Stimulated activated CD8-positive, alpha-beta memory T cell treated with anti-CD3 and anti-CD28 coated beads, Interleukin-2, amount 100 ng/mL, for 1 hour (primary cell): ENCODE measurements at places on chromosomes 13 and 19.

DNA sequence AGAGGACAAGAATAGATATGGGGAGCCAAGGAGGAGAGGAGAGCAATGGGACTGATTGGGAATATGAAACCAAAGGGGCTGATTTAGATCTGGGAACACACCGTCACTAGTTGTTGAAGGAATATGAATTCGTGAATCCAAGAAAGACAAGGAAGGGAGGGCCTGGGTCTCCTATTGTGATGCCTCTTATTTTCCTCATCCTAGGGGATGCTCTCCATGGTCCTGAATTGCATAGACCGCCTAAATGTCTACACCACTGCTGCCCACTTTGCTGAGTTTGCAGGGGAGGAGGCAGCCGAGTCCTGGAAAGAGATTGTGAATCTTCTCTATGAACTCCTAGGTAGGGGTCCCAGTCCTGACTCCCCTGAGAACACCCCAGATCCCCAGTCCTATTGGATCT is 21.5 kb downstream of the RYR1 start:
- no peak for DNase-seq

DNA sequence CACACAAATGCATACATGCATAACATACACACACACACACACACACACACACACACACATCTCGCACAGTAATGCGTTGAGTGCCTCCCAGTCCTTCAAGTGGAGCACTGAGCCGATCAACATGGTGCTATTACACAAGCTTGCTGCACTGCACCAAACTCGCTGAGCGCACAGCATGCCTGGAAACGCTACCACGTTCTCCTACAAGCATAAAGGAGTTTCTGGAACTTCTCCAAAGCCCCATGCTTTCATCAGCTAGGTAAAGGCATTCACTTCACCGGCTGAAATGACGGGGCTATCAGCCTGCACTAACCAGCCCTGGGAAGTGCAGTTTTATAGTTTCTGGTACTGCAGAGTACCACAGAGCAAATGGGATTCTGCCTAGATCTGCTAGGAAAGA is 92.7 kb downstream of the FGF14 start:
- no peak for DNase-seq

GRCh38 chr13:99135591-99135990 is 65.1 kb upstream of the UBAC2 start:
- no peak for DNase-seq

GRCh38 chr19:50187937-50188336 is 15.5 kb upstream of the MYH14 start:
- no peak for DNase-seq

GRCh38 chr13:62837895-62838294 is 1422.2 kb upstream of the PCDH20 start:
- DNase-seq, result no peak

DNA sequence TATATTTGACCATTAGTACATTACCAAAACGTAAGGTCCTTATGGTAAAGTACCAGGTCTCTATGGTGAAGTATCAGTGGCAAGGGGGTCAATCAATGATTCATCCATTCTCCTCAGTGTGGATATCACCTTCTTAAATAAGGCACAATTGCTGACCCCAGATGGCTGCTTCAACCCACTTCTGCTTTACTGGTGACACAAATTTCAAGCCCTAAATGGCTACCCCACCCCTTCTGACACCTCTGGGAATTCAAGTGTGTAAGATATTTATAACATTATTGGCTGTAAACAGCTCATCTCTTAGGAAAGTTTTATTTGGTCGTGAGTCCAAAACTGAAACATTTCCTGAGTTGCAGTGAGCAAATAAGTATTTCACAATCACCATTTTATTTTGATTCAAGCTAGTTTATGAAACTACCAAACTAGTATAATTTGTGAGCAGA is 7.9 kb upstream of the WBP4 start:
- no peak for DNase-seq

- DNase-seq, result no peak
These were observed 205.1 kb downstream of the NUFIP1 start for GRCh38 chr13:44783994-44784707.

GRCh38 chr19:30046522-30046921 is 104.5 kb downstream of the URI1 start:
- no peak for DNase-seq

DNA sequence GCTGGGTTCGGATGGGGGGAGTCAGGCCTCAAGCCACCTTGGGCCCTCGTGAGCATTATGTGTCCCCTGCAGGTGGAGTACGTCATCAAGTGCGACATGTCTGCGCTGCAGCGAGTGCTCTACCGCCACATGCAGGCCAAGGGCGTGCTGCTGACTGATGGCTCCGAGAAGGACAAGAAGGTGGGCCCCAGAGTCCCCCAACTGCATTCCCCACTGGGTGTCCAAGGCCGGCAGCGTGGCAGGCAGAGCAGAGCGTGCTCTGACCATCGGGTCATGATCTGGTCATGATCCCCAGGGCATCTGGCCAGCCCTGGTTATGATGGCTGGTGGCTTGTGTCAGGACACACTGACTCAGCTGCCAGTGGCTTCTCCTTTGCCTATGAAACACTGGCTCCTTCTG is 63.4 kb downstream of the SMARCA4 start:
- DNase-seq, result no peak

- no peak for DNase-seq
These were observed 40.5 kb upstream of the CEACAM8 start for GRCh38 chr19:42635233-42635539.

GRCh38 chr13:43058318-43058674 is 34.9 kb downstream of the DNAJC15 start:
- DNase-seq, result no peak

- no peak for DNase-seq
These were observed 263.4 kb downstream of the POU4F1 start for GRCh38 chr13:78339927-78340326.

GRCh38 chr19:55641426-55642152 is 787 bp downstream of the ZNF580 start:
- DNase-seq, result no peak
